Stimulated activated CD8-positive, alpha-beta memory T cell treated with anti-CD3 and anti-CD28 coated beads, Interleukin-15, amount 100 ng/mL, for 48 hours (primary cell): ENCODE measurements at places on chromosomes 11 and 22.

DNA sequence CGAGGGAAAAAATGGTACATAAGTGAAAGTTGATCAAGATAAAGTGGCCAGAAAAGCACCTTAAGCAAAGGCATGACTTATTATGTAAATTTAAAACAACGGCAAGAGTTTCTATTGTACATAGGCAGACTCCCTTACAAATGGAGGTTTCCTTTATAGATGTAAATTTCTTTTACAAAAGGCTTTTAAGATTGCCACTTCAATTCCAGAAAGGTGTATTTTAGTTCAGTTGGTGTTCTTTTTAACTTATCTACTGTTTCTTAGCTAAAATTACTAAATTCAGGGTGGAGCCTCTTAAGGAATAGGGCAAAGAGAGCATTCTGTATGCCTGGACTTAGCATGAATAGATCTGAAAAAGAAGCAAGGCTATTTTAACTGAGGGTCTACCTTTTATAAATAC is 24.9 kb upstream of the GNAZ start:
- DNase-seq, result no peak

DNA sequence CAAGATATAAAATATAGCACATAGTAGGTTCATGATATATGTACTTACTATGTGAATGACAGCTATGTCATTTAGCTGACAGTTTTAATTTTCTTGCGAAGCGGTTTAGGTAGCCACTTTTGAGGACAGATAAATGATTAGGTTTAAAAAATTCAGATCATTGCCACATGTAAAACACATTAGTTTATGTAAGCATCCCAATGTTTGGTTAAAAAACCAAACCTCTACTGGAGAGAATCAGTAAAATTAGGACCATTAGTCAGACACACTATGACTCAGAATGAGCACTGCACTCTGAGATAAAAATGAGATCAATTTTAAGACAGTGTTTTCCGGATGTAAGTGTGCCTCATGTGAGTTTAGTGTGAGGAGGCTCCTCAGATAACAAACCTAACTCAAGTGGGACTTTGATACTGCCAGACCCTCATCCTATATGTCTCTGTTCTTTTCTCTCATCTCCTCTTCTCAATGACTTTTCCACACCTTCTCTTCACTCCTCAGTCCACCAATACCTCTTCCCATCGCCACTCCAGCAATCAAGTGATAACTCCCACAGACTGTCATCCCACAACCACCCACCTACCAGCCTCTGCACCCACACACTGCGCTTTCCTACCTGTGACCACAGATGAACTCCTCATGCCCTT is 6.8 kb upstream of the OR2AT4 start:
- no peak for DNase-seq

DNA sequence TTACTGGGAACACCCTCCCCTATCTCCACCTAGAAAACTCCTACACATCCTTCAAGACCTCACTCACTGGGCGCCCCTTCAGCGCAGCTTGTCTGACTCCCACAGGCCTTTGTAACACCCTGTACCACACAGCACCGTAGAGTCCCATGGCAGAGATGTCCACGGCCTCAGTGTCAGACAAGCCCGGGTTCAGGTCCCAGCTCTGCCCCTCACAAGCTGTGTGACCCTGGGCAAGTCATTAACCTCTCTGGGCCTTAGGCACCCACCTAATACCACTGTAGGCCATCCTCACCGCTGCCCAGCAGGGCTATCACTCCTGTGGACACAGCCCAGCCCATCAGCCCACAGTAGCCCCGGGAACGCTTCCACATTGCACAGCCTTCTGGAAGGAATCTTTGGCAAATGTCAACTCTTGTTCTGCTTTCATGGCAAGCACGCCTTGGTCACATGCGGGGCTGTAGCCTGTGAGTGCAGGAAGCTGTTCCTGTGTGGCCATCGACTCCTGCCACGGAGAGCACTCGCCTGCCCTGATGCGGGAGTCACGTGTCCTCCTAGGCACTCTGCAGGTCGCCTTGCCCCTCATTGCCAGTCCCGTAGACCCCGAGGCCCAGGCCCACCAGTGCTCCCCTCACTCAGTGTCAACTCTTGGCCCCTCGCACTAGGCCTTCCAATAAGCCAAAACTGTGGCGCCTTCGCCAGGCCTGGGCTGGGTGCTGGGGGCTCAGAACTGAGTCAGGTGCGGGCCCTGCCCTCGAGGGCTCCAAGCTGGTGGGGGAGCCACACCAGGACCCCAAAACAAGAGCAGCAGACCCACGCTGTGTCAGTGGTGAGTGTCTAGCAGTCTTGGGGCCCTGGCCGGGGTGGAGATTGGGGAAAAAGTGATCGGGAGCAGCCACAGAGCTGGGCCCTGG is 32.9 kb upstream of the RFPL3 start:
- DNase-seq, result no peak

DNA sequence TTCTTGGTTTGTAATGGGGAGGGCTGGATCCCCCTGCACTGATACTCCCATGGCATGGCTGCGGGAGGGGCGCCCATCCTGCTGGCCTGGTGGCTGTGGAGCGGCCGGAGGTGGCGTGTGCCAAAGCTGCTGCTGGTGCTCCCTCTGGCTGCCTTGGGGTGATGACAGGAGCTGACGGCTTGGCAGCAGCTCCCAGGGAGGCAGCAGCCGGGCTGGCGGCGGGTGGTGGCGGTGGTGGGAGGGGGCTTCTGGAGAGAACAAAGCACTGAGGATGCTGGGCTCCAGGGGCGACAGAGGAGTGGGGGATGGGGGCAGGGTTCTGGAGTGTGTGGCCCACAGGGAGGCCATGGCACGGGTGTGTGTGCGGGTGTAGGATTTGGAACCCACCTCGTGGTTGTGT is 11.4 kb upstream of the MPPED1 start:
- no peak for DNase-seq

DNA sequence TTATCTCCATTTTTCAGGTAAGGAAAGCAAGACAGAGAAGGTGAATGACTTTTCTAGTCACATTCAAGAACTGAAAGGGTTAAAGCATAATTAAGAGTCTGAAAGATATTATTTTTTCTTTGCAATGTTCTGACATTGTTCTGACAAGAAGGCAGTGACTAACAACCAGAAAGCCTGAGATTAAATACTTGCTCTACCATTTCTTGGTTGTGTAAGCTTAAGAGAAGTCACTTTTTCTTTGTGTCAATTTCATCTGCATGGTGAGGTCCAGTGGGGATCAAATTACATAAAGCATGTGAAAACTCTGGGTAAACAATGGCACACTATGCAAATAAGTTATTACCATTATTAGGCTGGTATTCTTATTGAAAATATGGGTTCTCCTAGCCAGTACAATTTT is 73.7 kb downstream of the PHF21A start:
- no peak for DNase-seq

GRCh38 chr22:38086001-38086845 is 2.2 kb upstream of the SLC16A8 start:
- DNase-seq, result no peak

- no peak for DNase-seq
Measured at GRCh38 chr22:25827415-25827814, 85.4 kb downstream of the MYO18B start.

DNA sequence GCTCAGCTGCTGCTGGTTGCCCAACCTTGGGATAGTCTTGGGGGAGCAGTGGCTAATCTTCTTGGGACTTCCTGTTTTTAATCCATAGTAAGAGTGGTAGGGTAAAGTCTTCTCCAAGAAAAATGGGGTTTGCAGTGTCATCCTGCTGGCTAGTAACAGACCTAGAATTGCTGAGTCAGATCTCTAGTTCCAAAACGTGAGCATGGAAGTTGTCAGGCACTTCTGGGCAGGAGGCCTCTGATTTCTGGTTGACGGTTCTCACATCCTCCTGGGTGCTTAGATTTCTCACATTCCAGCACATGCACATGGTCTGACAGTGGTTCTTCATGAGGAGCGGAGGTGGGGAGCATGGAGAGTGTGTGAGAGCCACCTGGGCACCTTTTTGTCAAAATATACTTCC is 410.0 kb downstream of the OPCML start:
- no peak for DNase-seq

DNA sequence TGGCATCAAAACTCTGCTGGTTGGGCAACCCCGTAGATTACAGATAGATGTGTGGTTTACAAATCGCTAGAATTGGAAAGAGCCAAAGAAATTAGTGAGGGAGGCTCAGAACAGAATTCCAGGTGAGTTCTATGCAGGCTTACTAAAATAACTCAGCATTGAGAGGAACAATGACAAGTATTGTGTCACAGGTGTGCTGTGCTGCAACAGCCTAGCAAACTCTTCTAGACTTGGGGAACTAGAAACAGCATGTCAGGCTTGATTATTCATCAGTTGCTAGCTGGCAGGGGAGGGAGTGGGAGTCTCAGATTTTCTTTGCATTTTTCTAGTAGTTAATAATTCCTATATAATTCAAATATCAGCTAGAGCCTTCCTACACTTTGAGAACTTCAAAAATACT is 26.3 kb upstream of the RASD2 start:
- no peak for DNase-seq

DNA sequence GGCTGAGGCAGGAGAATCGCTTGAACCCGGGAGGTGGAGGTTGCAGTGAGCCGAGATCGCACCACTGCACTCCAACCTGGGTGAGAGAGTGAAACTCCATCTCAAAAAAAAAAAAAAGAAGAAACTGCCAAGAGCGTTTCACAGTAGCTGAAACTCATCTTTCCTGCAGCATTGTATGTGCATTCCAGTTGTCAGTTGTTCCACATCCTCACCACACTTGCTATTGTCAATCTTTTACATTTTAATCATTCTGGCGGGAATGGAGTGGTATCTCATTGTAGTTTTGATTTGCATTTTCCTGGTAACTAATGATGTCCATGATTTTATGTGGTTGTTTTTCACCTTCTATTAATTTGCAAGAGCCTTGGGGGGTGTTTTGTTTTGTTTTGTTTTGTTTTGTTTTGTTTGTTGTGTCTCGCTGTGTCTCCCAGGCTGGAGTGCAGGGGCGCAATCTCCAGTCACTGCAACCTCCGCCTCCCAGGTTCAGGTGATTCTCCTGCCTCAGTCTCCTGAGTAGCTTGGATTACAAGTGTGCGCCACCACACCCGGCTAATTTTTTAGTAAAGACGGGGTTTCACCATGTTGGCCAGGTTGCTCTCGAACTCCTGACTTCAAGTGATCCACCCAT is 8.1 kb upstream of the GNB1L start:
- no peak for DNase-seq

GRCh38 chr11:8759634-8760033 is 77.0 kb downstream of the RPL27A start:
- DNase-seq, result no peak
